ENCODE measurements at places on chromosomes 4 and X. TPM values are rescaled to one million over a fixed set of nuclear protein-coding genes. Genes with fewer than 3 reads are reported as not detected.
A peak's percentile ranks its signal among the peaks of the same experiment; 100 is the strongest.

DNA sequence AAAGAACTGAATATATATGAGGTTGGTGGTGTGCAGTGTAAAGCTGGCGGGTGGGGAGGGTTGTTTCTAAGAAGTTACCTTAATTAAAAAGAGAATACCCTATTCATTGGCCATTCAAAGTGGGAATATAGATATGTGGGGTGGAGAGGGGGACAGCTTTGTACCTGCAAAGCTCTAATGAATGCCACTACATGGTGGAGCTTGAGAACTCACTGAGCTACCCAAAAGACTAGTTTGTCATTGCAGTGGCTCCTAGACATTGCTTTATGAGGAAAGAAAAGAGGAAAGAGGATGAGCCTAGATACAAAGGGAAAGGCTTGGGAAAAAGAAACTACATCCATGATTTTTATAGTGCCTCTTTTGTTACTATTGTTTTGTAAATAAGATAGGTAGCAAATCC is 209.9 kb upstream of the SPRY1 start:
- H3K4me1 ChIP-seq: no peaks in the 10 kb centered on the region
- DNase-seq: no peak
- no peaks in the 10 kb centered on the region for H3K27me3 ChIP-seq
- no peak overlapping the region for H3K27ac ChIP-seq

GRCh38 chr4:33696041-33696440 is 2548.3 kb downstream of the ARAP2 start:
- H3K4me3 ChIP-seq: no peak overlapping the region
- no peaks in the 10 kb centered on the region for H3K36me3 ChIP-seq
- H3K27me3 ChIP-seq: no peaks in the 10 kb centered on the region
- no peak overlapping the region for H3K27ac ChIP-seq

- no peaks in the 10 kb centered on the region for H3K4me1 ChIP-seq
- H3K27me3 ChIP-seq: no peaks in the 10 kb centered on the region
- no peak overlapping the region for H3K27ac ChIP-seq
- no peak overlapping the region for H3K4me3 ChIP-seq
- no peak for DNase-seq
These were observed 57.8 kb upstream of the XAGE1B start for GRCh38 chrX:52574416-52575275.

The UCP1 gene
- not detected for total RNA-seq

- no peaks in the 10 kb centered on the region for H3K36me3 ChIP-seq
- H3K27me3 ChIP-seq: no peaks in the 10 kb centered on the region
- no peak overlapping the region for H3K4me3 ChIP-seq
- H3K4me1 ChIP-seq: peaks cover 7% of the 10 kb centered on the region
- no peak for DNase-seq
- H3K27ac ChIP-seq: no peak overlapping the region
These were observed 86.2 kb upstream of the KIT start for GRCh38 chr4:54571293-54572151.

GRCh38 chrX:23372220-23372902 is 37.7 kb downstream of the PTCHD1 start:
- no peaks in the 10 kb centered on the region for H3K4me1 ChIP-seq
- DNase-seq: no peak
- no peaks in the 10 kb centered on the region for H3K27me3 ChIP-seq
- no peak overlapping the region for H3K27ac ChIP-seq
- H3K4me3 ChIP-seq: no peak overlapping the region
- H3K36me3 ChIP-seq: no peaks in the 10 kb centered on the region

The EPGN gene
- total RNA-seq: not detected

DNA sequence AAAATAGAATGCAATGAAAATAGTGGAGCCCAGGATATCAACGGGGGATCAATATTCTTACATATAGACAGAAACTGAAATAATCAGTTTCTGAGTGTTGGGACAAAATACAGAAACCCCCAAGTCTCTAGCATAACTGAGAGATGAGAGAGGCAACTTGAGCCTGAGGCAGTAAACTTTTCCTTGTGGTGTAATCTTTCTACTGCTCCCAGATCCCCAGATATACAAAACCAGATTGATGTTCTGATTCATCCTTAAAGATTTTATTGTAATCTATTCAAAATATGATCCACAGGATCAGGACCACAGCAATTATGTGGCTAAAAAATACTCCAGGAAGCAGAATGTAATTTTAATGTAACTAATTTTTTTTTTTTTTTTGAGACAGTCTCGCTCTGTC is 2282.6 kb downstream of the ARAP2 start:
- H3K4me1 ChIP-seq: no peaks in the 10 kb centered on the region
- no peaks in the 10 kb centered on the region for H3K36me3 ChIP-seq
- H3K4me3 ChIP-seq: no peak overlapping the region
- H3K27me3 ChIP-seq: no peaks in the 10 kb centered on the region

DNA sequence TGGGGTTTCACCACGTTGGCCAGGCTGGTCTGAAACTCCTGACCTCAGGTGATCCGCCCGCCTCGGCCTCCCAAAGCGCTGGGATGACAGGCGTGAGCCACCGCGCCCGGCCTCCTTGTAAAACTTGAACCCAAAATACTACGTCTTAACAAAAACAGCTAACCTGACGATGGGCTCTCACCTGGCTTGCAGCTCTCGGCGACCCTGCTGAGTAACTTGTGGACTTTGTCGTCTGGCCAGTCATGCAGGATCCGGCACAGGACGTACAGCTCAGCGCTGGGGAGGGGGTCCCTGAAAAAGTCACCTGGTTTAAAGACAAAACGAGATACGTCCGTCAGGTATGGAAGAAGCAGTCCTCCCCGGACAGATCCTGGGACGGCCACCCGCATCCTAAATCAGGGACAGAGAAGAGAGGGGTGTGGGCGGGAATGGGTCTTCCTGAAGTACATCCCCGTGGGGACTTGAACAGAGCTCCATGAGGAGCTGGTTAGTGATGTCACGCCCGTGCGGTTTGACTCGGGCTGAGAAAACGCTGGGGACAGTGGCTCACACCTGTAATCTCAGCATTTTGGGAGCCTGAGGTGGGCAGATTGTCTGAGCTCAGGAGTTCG is 20.7 kb upstream of the SLC25A6 start:
- H3K27ac ChIP-seq: no peak overlapping the region
- H3K4me1 ChIP-seq: no peaks in the 10 kb centered on the region
- H3K27me3 ChIP-seq: no peaks in the 10 kb centered on the region
- DNase-seq: no peak

The NLRP2B gene
- total RNA-seq: not detected

DNA sequence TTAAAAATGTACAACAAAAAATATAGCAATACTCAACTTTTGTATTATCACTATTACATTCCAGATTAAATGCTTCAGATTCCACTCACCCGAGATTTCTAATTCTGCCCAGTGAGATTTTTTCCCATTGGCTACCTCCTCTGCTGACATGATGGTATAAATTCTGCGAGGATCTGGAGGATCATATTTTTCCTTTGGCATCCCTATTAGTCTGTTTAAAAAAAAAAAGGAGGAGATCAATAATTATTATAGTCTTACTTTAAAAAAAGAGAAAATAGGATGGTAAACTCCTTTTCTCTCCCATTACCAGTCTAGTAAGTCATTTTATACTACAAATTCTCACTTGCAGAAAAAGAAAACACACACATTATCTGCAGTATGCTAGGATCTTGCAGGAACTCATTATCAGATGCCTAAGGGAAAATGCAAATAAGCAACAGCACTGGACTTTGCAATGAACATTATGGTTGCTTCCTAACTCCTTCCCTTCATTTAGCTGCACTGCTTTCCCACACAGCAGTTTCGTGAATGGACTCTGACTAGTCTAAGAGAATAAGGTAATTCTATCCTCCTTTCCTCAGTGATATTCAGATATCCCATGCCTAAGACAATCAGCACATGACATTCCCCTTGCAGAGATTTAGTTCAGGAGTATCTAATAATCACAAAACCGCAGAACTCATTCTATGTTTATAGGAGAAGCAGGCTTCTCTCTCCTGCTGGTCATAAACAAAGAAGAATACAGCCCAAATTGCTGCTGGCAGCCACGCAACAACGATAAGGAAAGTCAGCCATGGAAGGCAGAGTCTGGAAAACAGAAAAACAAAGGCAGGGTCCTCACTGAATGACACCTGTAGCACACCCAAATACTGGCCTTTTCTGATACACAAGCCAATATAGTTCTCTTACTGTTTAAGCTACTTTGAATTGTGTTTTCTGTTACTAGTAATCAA is 42.7 kb downstream of the CNOT6L start:
- no peak overlapping the region for H3K27ac ChIP-seq
- no peak overlapping the region for H3K4me3 ChIP-seq
- H3K27me3 ChIP-seq: no peaks in the 10 kb centered on the region
- peaks cover 5% of the 10 kb centered on the region for H3K36me3 ChIP-seq

DNA sequence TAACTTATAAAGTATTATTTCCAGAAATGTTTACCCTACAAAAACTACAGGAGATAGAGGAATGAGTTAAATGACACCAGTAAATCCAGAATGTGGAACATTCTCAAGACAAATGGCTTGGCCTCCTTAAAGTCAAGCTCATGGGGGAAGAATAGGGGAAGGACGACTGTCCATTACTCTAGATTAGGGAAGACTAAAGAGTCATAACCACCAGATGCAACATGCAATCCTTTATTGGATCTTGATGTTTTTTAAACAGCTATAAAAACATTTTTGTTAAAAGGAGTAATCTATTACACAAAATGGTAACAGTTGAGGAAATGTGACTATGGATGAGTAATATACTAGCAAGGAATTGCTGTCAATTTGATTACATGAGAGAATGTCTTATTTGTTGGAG is 11.1 kb downstream of the ACOT9 start:
- no peak overlapping the region for H3K27ac ChIP-seq
- no peaks in the 10 kb centered on the region for H3K36me3 ChIP-seq
- H3K4me3 ChIP-seq: no peak overlapping the region

The H2BW2 gene
- total RNA-seq: not detected

GRCh38 chrX:118356154-118356701 is 10.3 kb downstream of the WDR44 start:
- DNase-seq: no peak
- peaks cover 45% of the 10 kb centered on the region for H3K4me1 ChIP-seq
- no peaks in the 10 kb centered on the region for H3K36me3 ChIP-seq
- no peaks in the 10 kb centered on the region for H3K27me3 ChIP-seq

- H3K4me3 ChIP-seq: no peak overlapping the region
- no peak overlapping the region for H3K27ac ChIP-seq
- H3K27me3 ChIP-seq: no peaks in the 10 kb centered on the region
- no peaks in the 10 kb centered on the region for H3K36me3 ChIP-seq
- H3K4me1 ChIP-seq: no peaks in the 10 kb centered on the region
These were observed 60.2 kb downstream of the BANK1 start for GRCh38 chr4:101850698-101851097.

GRCh38 chr4:131499141-131499873 is 1649.8 kb upstream of the PCDH10 start:
- H3K4me3 ChIP-seq: no peak overlapping the region
- no peak overlapping the region for H3K27ac ChIP-seq
- no peaks in the 10 kb centered on the region for H3K27me3 ChIP-seq
- no peaks in the 10 kb centered on the region for H3K4me1 ChIP-seq

GRCh38 chrX:105648732-105649131 is 173.6 kb upstream of the NRK start:
- H3K4me3 ChIP-seq: no peak overlapping the region
- no peak for DNase-seq
- H3K27me3 ChIP-seq: no peaks in the 10 kb centered on the region
- H3K27ac ChIP-seq: no peak overlapping the region
- H3K36me3 ChIP-seq: no peaks in the 10 kb centered on the region

GRCh38 chrX:120310861-120311726 is at the start of gene TMEM255A:
TSS of gene TMEM255A (minus strand) at chrX:120311461. CDS start at chrX:120311309, 152 bp downstream.
- peaks cover 94% of the 10 kb centered on the region for H3K27me3 ChIP-seq
- H3K27ac ChIP-seq: no peak within 1 kb of the TSS
- H3K36me3 ChIP-seq: no peaks in the 10 kb centered on the region
- peak within 1 kb of the TSS; percentile 46 for H3K4me3 ChIP-seq
- H3K4me1 ChIP-seq: peaks cover 17% of the 10 kb centered on the region

The CXCL11 gene
- 0.40 TPM for total RNA-seq

The HELT gene
- not detected for total RNA-seq

DNA sequence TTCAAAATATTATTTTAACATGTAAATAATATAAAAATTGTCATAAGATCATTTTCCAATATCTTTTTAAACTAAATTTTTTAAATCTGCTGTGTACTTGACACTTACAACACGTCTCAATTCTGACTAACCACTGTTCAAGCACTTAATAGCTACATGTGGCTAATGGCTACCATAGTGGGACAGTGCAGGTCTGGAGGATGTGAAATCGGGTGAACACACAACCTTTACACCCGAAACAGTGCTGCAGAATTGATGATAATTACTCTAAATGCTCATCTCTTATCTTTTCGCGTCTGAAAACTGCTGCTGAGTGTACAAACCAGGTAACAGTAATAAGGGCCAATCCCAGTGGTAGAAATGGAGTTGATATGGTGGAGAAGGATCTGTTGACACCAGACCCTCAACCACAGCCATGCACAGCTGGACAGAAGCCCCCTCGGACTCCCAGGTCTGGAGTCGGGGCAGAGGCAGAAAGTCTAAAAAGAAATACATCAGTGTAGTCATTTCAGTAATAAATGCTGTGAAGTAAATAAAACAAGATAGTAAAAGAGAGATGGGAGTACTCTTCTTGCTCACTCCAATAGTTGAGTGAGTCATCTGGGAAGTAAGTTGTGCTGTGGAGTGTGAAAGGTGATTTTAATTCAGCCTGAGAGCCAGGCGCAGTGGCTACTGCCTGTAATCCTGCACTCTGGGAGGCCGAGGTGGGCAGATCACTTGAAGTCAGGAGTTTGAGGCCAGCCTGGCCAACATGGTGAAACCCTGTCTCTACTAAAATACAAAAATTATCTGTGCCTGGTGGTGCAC is 150.0 kb downstream of the CBR4 start:
- no peak overlapping the region for H3K4me3 ChIP-seq
- H3K27ac ChIP-seq: peak overlapping the region; percentile 79
- peaks cover 10% of the 10 kb centered on the region for H3K36me3 ChIP-seq

DNA sequence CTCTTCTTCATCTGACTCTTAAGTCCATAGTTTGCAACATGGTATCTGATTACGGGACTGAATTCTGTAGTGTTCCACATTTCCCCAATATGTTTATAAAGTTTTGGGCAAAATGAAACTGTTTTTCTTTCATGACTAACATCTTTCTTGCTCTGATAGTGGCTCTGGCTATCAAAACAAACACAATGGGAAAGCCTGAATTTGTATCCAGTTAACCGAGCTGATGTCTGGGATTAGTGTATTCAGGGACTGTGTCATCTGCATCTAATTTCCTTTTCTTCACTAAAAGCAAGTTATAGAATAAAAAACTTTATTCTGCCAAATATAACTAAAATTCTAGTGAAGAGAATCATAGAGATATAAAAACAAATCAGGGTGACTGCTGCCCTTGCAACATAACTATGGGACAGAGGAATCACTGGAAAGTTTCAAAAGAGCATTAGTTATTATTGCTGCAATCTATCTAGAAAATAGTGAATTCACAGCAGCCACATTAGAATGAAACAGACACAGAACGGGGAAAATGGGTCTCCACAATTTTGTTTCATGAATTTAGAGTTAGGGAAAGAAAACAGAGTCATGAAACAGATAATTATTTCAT is 61.3 kb downstream of the ANTXR2 start:
- no peak for DNase-seq
- H3K27me3 ChIP-seq: no peaks in the 10 kb centered on the region
- H3K36me3 ChIP-seq: peaks cover 44% of the 10 kb centered on the region
- H3K4me1 ChIP-seq: peaks cover 3% of the 10 kb centered on the region
- no peak overlapping the region for H3K4me3 ChIP-seq

- no peaks in the 10 kb centered on the region for H3K36me3 ChIP-seq
- no peak for DNase-seq
- peaks cover 46% of the 10 kb centered on the region for H3K4me1 ChIP-seq
- no peaks in the 10 kb centered on the region for H3K27me3 ChIP-seq
- H3K4me3 ChIP-seq: no peak overlapping the region
These were observed 5.1 kb downstream of the RAB33B start for GRCh38 chr4:139458999-139459398.

GRCh38 chrX:155086202-155086840 is 15.0 kb downstream of the BRCC3 start:
- H3K27me3 ChIP-seq: no peaks in the 10 kb centered on the region
- no peaks in the 10 kb centered on the region for H3K4me1 ChIP-seq
- H3K4me3 ChIP-seq: no peak overlapping the region
- no peak overlapping the region for H3K27ac ChIP-seq
- peaks cover 43% of the 10 kb centered on the region for H3K36me3 ChIP-seq
- DNase-seq: no peak
